ENCODE measurements at places on chromosomes 2 and 18.
A peak's percentile ranks its signal among the peaks of the same experiment; 100 is the strongest.

DNA sequence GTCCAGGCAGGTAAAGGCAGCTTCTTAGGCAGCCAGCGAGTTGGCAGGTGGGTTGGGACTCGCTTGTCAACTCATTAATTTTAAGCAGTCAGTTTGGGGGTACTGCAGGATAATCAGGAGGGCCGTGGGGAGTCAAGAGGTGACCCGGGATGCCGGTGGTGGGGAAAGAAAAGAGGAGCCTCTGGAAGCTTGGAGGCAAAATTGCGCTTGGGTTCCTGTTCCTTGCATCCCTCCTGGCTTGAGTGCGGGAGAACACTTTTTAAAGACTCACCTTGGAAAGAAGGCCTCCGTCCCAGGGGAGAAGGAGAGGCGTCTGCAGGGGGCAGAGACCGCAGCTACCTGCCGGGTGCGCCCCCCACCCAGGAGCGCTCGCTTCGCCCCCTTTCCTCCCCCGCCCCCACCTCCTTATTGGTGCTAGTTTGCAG is at the start of gene KCNJ3:
Gene KCNJ3 (plus strand): TSS at position 400 of the 425 bp plus-strand sequence. CDS start 81 bp downstream, outside the sequence.
- DNase-seq, result no peak

GRCh38 chr2:197435598-197436420 is 981 bp upstream of the SF3B1 start:
- no peak for DNase-seq

GRCh38 chr2:198173864-198174263 is 369.5 kb downstream of the PLCL1 start:
- no peak for DNase-seq

DNA sequence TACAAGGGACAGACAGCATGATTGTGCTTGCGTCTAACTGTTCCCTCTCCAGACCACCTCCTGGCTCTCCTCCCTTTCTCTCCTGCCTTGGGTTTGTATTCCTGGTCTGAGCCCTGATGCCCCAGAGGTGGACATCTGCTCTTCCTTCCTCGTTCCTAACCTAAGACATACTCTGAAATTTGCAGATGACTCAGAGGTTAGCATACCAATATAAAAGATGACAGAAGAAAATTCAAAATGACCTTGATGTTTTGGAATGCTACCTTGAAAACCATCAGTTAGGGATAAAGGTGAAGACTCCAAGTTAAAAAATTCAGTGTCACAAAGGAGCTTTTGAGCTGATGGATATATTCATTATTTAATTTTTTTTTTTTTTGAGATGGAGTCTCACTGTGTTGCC is 12.9 kb downstream of the SMYD1 start:
- DNase-seq, result no peak

DNA sequence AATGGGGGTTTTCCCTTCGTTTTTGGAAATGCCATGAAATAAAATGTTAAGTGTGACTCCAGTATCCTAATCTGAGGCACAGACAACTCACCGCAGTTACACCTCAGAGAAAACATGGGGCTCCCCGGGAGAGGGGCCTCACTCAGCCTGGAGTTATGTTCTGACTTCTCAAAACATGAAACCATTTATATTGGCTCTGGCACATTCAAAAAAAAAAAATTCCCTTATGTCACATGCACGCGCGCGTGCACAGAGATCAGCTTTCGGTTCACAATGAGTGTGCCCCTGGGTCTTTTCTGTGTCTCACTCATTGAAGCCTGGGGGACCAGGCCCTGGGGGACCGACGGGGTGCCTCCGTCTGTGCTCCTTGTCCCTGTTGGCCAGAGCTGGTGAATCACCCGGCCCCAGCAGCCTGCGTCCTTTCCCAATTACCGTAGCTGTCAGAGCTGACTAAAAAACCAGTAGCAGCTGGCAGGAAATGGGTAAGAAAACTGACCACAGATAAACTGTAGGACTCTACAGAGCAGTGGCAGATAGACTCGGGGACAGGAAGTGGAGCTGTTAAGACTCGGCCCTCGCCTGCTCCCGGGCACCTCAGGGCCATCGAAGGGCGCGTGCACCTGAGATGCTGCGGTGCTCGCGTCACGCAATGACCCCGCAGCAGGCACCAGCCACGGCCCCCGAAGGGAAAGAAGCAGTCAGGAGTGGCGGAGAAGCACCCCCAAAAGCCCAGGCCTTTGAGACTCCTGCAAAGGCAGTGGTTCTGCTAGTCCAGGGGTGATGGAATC is 138.3 kb upstream of the ID2 start:
- DNase-seq, result peak; percentile 89

- DNase-seq, result no peak
Observed at GRCh38 chr2:161119483-161119882, 40.7 kb upstream of the TANK start.

GRCh38 chr2:207825978-207826377 is 56.3 kb upstream of the FZD5 start:
- DNase-seq, result no peak

DNA sequence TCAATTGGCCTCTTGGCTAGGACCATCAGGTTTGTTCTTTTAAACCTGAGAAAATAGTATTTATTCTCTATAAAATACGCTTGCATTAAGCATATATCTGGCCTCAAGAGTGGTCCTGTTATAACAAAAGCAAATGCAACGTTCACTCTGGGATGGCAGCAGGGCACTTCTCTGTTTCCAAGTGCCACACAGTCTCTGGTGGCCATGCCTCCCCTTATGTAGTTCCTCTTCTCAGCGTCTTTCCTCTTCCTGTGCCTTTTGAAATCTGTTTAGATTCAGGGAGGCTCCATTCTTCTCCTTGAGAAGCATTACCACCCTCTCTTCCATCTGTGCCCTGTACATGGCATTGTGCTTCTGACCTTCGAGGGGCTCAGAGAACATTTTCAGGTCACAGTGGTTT is 51.9 kb downstream of the TSHZ1 start:
- DNase-seq, result no peak

- no peak for DNase-seq
Observed at GRCh38 chr2:64650296-64650695, 3.4 kb downstream of the SERTAD2 start.

GRCh38 chr18:50844554-50844953 is 24.7 kb upstream of the MRO start:
- DNase-seq, result no peak

GRCh38 chr2:30234180-30234971 is 3.0 kb downstream of the LBH start:
- DNase-seq, result peak; percentile 94

DNA sequence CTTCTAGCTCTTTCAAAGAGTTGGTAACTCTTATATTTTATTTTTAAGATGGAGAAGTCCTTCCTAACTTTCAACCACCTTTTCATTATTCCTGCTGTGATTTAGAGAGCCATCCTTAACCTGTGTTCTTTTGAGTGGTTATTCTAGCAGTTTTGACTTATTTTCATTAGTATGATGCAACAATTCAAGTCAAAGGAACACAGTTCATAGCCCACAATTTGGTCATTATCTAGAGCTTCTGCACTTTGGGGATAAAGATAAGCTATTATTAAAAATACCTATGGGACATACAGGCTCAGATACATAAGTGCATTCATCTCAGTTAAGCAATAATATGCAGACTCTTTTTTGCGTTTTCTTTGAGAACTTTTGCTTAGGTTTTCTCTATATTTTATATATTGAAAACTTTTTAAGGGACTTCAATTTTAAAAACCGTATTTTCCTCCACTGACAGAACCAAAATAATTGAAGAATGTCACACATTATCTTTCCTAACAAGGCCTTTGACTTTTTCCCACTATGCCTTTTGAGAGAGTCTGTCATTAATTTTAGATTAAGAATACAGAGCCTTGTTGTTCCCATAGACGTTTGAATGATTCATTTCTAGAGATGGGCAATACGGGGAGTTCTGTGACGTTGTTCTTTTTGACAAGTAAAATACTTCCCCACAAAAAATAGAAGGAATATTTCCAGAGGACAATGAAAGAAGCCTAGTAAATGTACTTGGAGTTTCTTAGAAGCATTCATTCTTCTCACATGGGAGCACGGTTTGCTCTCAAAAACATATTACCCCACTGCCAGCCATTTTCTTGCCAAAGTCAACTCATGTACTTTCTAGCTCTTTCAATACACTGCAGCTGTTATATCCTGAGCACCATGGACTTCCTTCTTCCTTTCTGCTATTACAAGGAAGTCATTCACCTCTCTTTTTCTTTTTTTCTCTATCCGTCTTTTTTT is 42.9 kb upstream of the RASGRP3 start:
- DNase-seq, result no peak

DNA sequence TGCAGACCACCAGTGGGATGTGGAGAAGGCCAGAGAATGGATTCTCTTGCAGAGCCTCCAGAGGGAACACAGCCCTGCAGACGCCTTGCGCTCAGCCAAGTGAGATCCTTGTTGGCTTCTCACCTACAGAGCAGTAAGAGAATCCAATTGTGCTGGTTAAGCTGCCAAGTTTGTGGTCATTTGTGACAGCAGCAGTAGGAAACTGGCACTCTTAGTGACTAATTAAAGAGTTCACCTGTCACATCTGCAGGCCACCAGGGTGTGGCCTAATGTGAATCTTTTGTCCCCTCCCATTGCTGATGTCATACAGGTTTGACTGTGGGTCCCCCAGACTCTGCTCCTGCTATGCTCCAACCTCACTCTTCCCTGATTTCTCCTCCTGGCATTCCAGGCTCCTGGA is 235.9 kb downstream of the TFCP2L1 start:
- DNase-seq, result no peak

DNA sequence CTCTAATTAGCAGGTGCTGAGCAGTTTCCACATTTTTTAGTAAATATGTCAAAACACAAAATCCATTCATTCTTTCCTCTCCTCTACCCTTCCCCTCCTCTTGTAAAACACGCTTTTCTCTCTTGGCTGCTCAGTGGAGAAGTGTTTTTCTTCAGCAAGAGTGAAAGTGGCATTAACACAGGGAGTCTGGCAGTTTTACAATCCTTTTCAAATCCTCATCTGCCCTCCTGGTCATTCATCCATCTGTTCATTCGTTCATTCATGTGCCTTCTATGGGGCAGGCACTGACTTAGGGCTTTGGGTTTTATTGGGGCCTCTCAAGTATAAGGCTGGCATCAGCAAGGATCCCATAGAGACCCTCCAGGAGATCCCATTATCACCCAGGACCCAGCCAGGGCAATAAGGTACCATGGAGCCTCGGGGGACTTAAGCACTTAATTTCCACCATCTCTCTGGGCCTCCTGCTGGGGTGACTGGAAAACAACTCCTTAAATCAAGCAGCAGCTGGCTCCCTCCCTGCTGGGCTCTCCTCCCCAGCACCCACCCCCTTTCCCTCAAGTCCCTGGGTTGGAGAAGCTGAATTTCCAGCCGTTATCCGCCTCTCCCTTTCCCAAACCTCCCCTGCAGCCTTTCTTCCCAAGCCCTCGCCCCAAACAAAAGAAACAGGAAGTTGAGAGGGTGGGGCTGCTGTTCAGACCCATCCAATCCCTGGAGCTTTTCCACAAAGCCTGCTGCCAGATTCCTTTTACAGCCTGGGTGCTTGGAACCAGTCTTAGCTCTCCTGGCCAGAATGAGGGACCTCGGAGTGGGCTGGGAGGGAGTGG is 32.6 kb downstream of the MARCHF4 start:
- peak; percentile 91 for DNase-seq

- no peak for DNase-seq
Observed at GRCh38 chr2:238709325-238710025, 138.4 kb upstream of the TWIST2 start.

- DNase-seq, result no peak
Observed at GRCh38 chr2:98020516-98020915, 24.8 kb upstream of the TMEM131 start.

- DNase-seq, result peak; percentile 32
Observed at GRCh38 chr2:105744909-105745853, at the start of gene NCK2. Gene NCK2 (plus strand): TSS chr2:105744912. CDS start chr2:105855064, 110,152 bp downstream.

All from fibroblast of skin of back (primary cell).